ENCODE measurements at places on chromosomes 6 and 20. TPM values are rescaled to one million over a fixed set of nuclear protein-coding genes. Genes with fewer than 3 reads are reported as not detected.
A peak's percentile ranks its signal among the peaks of the same experiment; 100 is the strongest.

The TTK gene
- total RNA-seq = 0.87 TPM

The IRAK1BP1 gene
- 3.1 TPM for total RNA-seq

The STMN3 gene
- 120 TPM for total RNA-seq

The STX11 gene
- total RNA-seq = 5.7 TPM

The KCNK15 gene
- total RNA-seq = not detected

DNA sequence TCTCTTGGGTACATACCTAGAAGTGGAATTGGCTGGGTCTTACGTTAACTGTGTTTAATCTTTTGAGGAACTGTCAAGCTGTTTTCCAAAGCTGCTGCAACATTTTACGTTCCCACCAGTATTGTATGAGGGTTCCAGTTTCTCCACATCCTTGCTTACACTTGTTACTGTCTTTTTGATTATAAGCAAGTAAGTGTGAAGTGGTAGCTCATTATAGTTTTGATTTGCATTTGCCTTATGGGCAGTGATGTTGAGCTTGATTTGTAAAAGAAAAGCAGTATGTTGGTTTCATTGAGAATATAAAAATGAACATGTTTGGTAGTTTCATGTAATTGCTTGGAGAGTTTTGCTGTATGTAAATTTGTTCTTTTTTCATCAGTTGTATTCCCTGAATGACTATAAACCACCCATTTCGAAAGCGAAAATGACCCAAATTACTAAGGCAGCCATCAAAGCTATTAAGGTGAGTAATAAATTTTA, 40.4 kb downstream of the SCAF8 start:
- DNase-seq = no peak

DNA sequence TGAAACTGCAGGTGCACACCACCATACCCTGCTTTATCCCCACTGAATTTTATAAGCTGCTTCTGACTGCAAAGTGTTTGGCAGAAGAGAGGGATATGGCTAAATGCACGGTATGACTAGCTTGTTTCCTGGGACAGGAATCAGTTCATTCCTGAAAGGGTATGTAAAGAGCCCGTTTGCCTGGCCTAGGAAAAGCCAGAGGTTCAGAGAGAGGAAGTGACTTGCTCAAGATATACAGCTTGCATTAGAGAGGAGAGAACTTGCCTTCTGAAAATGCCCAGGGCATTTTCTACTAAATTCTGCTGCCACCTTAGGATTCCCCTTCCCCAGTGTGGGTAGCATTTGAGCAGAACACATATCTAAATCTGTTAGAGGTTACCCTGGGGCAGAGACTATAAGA, 683 bp upstream of the GCNT2 start:
- no peak for DNase-seq

DNA sequence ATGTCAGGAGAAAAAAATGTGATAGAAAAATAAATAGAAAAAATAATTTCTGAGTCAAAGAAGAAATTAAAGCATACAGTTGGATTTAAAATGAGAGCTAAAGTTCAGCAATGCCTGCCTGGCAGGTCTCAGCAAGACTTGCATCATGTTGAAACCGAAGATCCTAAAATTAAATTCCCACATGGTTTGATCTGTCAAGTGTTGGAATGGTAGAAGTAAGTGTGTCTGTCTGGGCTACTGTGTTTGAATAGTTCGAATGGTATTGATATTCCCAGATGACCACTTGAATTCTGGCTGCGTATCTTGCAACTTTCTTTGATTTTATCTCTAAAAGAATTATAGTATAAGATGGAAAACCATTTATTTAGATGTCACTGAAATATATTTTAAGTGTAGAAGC, 1349.6 kb downstream of the EPHA7 start:
- DNase-seq = no peak

GRCh38 chr6:64224819-64225218, 589.2 kb downstream of the PHF3 start:
- no peak for DNase-seq

GRCh38 chr6:20319520-20320357, 81.9 kb upstream of the E2F3 start:
- peak; percentile 79 for DNase-seq

DNA sequence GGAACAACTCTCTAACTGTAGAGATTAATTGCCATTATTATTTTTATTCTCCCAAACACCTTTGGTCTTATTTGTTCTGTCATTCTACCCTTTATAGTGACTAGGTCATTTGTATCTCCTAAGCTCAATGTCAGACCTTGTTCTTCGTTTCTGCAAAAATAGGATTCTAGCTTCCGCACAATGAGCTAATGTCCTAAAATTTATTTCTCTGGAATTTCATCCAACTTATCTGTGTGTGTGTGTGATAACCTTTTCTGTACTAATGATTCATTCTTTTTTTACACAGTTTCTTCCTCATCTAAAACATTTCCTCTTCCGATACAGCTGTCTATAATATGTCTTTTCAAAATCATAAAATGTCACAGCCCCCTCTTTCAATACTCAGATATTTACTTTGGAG, 84.5 kb downstream of the DOK5 start:
- DNase-seq = no peak

DNA sequence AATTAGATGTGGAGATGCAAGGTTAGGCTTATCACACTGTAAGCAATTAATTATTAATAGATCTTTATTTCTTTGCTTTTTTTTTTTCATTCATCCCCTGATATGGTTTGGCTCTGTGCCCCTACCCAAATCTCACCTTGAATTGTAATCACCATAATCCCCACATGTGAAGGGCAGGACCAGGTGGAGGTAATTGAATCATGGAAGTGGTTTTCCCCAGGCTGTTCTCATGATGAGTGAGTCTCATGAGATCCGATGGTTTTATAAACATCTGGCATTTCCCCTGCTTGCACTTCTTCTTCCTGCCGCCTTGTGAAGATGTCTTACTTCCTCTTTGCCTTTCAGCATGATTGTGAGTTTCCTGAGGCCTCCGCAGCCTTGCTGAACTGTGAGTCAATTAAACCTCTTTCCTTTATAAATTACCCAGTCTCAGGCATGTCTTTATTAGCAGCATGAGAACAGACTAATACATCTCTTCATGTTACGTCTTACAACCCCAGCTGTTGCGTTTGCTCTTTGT, 333.8 kb downstream of the CDH26 start:
- no peak for DNase-seq

DNA sequence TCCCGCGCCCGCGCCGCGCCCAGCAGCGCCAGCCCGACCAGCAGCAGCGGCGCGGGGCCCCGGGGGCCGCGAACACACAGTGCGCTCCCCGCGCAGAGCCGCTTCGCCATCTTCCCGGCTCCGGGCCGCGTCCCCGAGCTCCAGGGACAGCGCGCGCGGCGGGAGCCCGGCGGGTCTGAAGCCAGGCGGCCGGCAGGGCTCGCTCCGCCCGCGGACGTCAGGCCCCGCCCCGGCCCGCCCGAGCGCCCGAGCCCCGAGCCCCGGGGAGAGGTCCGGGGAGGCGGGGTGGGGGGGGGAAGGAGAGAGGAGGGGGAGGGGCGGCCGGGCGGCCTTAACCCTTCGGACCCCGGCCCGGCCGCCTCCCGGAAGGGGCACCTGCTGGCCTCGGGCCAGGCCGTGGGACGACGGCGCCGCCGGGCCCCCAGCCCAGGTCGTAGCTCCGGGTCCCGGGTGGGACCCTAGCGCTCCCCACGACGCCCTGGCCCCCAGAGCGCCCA, at the start of gene LAMA5:
LAMA5 (minus strand) TSS at position 177 of the 497 bp plus-strand sequence; CDS start at position 110, 67 bp downstream.
- no peak for DNase-seq

- DNase-seq = no peak
Observed at GRCh38 chr6:34331371-34332050, 61.0 kb downstream of the NUDT3 start.

GRCh38 chr20:59987135-59987534, 28.9 kb downstream of the CDH26 start:
- no peak for DNase-seq

DNA sequence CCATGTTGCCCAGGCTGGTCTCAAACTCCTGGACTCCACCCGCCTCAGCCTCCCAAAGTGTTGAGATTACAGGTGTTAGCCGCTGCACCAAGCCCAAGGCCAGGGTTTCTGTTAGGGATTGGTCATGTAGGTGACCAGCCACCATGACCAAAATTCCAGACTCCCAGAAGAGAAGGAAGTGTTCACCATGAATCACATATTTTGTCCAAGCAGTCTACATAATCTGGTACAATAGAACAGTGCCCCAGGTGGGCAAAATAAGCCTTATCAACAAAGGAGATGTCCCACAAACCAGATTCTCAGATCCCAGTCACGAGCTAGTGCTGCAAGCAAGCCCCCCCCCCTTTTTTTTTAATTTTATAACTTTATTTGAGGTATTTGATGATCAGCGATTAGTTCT, 20.0 kb downstream of the ZNF341 start:
- no peak for DNase-seq

DNA sequence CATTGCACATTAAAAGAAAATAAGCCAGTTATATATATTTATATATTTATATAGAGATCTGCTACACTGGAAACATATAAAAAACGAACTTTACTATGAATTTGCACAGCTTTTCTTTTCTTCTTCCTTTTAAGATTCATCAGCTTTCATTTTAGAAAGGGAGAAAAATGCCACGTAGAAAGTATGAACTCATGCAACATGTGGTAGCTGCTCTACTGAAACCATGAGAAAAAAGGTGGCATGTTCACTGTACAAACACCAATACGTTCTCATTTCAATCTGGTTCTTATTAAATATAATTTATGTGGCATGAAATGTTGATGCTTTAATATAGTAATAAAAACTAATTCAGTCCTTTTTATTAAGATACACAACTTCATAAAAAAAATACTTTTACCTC, 68.8 kb upstream of the THEMIS start:
- no peak for DNase-seq

DNA sequence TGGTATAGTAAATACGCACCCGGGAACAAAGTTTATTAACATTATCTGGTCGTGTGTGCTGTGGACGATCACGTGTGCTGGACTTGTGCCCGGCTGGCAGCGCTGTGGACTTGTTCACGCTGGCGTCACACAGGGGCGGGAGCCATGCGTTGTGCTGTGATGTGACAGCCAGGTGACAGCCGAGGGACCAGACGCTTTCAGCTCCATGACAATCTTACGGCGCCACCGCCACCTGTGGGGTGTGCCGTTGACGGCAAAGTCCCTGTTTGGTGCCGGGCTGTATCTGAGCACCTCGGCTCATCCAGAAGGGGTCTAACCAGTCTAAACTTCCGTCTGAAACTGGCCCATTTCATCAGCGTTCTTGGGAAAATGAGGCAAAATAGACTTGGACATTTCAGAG, 25.2 kb downstream of the DLL1 start:
- DNase-seq = no peak

GRCh38 chr20:4836935-4837334, 115.2 kb downstream of the PRND start:
- no peak for DNase-seq

DNA sequence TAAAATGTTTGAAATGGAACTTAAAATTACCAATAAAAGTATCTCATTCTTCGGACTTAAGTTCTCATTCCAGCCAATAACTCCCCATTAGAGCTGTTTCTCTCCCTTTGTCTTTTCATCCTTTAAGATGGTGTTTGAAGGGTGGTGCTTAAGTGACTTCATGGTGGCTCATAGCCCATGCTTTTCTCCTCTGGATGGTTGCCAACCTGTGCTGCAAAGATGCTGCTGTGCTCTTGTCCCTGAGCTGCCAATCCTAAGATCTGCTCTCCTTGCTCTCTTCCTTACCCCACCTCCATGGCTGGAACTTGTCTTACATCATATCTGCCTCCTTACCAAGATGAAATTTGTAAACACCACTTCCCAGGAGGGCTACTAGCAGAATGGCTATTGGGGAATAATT, 31.6 kb upstream of the PNRC1 start:
- no peak for DNase-seq

GRCh38 chr20:41329435-41330342, 10.9 kb upstream of the LPIN3 start:
- peak; percentile 30 for DNase-seq

DNA sequence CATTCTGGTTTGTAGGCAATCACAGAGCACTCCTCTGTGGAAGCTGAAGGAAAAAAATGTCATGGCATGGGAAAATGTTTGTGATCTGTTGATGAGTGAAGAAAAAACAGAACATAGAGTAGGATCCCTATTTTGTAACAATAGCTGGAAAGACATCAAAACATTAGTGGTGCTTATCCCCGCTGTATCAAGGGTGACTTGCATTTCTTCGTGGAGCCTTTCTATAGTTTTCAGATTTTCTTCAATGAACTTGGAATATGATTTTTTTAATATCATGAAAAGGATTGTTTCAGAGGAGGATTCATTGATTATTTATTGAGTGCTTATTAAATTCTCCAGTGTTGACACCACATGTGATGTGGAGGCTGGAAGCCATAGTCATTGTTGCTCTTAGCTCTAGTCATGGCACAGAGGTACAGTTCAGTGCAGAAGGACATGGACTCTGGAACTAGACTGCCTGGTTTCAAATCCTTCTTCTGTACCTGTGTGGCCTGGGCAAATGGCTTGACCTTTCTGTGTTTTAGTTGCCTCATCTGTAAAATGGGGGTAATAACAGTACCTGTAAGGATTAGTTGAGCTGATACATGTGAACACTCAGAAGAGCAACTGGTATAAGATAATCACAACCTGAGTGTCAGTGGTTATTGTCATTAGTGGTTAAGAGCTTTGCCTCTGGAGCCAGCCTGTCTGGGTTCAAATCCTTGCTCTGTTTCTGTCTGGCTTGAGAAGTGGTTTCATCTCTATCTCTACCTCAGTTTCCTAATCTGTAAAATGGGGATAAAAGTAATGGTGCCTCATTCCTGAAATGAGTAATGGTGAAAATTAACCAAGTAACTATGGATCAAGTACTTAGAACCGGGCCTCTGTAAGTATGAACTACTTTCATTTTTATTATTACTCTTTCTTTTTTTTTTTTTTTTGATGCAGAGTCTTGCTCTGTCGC, 14.7 kb upstream of the CDKN1A start:
- no peak for DNase-seq

- DNase-seq = no peak
Observed at GRCh38 chr20:17808357-17808756, 108.6 kb downstream of the BANF2 start.
